GM23248 (cell line): ENCODE measurements at places on chromosomes 7 and 10.

DNA sequence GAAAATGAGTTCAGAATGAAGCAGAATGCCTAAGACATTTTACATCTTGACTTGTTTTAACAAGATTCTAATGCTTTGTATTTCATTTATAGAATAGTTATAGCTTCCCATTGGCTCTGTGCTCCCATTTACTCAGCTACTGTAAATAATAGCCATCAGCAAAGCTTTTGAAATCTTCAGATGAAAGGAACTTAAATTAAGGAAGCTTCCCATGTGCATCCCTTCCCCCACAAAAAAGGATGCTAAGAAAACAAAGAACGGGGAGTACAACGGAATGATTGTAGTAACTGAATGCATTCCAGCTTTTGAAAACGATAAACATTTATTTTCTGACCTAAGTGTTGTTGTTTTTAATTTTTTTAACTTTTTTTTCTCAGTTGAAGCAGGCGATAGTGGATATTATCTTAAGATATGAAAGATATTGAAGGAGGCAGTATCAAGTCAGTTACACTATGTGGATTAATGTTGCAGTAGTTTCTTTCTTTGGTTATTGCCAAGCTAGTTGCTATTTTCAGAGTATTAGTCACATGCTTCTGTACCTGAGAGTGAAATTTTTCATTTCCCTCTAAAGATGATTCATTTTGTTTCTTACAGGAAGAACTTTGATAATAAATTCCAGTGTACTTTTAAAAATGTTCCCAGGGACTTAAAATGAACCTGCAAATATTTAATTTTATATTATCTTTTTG lies 129.2 kb downstream of the KCND2 start:
- peak; percentile 3 for DNase-seq

- DNase-seq, result peak; percentile 78
These were observed at the start of gene GJC3 for GRCh38 chr7:99928994-99929729. GJC3 (minus strand) TSS chr7:99929620; CDS start chr7:99929620, 0 bp downstream.

- DNase-seq, result peak; percentile 50
These were observed 945 bp downstream of the ADD3 start for GRCh38 chr10:110008518-110009339.

DNA sequence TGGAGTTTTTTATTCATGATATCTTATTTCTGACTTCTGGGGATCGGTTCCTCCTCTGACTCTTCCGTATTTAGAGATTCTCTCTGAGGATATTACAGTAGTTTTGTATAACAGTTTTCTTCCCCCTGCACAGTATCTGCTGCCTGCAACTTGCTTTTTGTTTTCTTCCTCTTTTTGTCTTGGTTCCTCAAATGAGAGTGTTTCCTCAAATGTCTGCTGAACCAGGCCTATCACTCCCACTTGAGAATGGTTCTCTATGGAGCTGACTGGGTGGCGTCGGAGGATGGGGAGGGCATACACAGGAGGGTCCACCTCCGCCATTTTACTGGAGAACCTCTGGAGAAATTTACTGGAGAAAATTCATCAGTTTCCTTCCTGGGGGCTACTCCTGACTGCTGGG lies 27.7 kb downstream of the ARHGAP22 start:
- DNase-seq, result no peak

DNA sequence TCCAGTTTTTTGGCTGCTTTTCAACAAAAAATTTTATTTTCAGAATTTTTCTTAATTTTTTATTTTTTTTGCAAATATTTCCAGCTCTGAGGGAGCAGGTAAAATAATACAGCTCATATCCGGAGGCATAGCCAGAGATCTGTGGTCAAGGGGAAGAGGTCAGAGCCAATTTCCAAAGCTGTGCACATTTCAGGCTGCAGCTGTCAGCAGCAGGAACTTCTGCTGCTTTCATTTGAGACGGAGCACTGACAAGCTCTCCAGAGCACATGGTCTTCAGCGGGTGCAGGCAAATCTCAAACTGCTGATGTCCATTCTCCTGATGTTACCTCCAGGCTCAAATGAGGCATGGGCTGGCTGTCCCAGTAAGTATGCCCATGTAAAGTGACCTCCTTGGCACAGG lies 31.1 kb downstream of the SLC26A4 start:
- DNase-seq, result peak; percentile 7

DNA sequence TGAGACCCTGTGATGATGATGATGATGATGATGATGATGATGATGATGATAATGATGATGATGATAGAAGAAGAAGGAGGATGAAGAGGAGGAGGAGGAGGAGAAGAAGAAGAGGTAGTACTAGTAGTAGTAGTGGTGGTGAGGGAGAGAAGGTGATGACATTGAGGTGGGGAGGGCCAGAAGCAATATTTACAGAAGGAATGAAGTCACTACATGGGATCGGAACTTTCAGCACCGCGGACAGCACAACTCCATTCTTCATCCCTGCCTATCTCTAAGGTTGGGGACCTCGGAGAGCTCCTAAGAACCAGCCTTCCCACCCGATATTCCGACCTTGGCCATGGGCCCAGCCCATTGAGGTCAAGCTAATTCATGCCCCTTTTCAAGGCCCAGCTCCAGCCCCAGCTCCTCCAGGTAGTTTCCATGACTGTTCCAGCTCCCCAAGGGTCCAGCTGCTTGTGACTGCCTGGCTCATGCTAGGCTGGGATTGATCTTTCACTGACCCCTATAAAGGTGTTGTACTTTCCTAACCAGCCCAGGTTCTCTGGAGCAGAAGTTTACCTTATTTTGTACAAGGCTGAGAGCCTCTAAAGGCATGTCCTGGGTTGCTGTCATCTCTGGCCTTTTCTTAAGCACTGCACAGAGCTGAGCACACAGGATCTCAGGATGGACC lies 10.3 kb downstream of the CRHR2 start:
- peak; percentile 81 for DNase-seq

DNA sequence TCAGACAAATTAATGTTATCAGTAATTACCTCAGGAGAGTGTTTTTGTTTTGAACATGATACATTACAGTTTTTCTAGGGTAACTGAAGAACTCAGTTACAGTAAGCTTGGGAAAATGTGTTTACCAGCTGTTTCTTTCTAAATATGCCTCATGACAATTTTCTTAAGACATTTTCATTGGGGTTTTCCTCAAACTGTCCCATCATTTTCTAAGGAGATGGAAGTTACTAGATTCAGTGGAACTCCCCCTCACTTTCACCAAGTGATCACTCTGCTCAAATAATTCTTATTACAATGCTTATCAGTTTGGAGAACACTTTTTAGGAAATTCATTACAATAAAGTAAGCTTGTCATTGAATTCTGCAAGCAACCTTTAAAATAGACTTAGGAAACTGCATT lies 6.4 kb upstream of the SPAG6 start:
- no peak for DNase-seq

DNA sequence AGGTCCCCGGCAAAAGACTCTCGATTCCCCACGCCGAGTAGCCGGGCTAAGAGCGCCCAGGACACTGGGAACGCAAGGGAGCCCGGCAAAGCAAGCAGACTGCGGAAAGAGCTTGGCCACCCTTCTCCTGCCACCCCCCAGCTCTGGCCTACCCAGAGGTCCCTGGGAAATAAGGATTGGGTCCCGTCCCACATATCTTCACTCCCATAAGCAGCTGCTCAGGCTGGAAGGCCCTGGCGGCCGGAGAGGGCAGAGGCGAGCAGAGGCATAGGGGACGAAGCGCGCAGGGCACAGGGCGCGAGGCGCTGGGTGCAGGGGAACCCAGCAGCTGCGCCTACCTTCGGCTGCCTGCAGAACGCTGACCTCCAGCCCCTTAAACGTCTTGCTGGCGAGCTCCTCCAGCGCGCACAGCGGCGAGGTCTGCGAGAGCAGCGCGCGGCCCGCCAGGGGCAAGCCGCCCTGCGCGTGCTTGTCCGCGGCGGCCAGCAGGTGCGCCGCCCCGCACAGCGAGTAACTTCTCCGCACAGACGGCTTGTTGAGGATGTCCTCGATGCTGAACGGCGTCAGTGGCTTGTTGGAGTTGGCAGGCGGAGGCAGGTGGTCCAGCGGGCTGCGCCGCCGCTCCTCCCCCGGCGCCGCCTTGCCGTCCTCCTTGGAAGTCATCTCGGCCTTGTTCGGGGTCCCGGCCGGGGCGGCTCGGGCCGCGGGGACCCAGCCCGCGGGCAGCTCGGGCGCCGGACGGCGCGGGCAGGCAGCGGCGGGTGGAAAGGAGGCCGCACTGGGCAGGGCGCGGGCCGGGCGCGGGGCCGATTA lies 904 bp downstream of the LBX1 start:
- peak; percentile 30 for DNase-seq

- no peak for DNase-seq
These were observed 37.5 kb downstream of the SPOCK2 start for GRCh38 chr10:72050873-72051272.

DNA sequence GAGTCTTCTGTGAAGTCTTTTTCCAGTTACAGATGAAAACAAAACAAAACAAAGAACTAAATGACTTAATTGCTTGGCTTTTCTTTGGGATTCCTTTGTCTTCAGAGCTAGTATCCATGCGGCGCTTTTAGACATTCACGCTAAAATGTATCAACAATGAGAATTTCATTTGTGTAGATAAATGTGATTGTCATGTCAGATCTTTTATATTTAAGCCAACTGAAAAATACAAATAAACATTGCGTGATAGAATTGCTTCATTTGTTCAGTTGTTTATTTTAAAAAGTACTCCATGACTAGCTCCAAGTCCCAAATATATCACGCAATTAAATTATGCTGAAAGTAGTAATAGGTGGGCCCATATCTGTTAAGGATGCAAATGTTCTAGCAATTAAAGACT lies 7.9 kb upstream of the ADRB1 start:
- DNase-seq, result no peak

GRCh38 chr10:47230957-47231356 lies 69.0 kb upstream of the GDF10 start:
- DNase-seq, result no peak

DNA sequence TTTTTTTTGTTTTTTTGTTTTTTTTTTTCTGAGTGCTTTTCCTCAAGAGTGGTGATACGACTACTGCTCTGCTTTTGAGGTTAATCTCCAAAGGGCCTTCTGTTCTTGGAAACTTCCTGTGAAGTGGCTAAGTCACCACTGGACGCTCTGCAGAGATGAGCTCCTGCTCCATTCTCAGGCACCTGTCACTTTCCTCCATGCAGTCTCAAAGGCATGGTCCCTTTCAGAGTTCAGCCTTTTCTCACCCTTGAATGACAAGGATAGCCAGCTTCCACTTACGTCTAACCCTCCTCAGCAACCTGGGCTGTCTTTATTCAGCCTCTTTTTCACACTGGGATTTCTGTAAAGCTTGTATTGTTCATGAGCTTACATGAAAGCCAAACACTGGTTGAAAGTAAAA lies 65.8 kb downstream of the BMPER start:
- DNase-seq, result no peak

- peak; percentile 59 for DNase-seq
These were observed 165.7 kb downstream of the NPSR1 start for GRCh38 chr7:34823650-34824258.

GRCh38 chr7:73718905-73719805 lies at the start of gene STX1A:
STX1A (minus strand) TSS chr7:73719669; CDS start chr7:73719631, 38 bp downstream.
- peak; percentile 93 for DNase-seq

DNA sequence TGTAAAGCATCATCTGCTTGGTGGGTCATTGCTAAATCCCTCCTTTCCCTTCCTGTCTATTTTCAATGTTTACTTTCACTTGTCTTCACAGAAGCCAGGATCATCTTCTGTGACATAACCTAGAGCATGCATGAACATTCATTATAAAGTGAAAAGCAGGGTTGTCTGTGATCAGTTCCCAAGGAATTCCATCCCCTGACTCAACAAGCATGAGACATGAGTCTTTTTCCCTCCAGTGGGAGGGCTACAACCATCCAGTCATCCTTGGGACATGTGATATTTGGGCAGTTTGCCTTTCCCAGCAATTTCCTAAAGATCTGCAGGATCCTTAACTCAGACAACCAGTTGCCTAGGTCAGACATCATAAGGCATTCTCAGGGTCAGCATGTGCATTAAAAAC lies 166.3 kb upstream of the TMEM196 start:
- peak; percentile 95 for DNase-seq

GRCh38 chr7:76327610-76328009 lies 25.1 kb downstream of the HSPB1 start:
- DNase-seq, result no peak

DNA sequence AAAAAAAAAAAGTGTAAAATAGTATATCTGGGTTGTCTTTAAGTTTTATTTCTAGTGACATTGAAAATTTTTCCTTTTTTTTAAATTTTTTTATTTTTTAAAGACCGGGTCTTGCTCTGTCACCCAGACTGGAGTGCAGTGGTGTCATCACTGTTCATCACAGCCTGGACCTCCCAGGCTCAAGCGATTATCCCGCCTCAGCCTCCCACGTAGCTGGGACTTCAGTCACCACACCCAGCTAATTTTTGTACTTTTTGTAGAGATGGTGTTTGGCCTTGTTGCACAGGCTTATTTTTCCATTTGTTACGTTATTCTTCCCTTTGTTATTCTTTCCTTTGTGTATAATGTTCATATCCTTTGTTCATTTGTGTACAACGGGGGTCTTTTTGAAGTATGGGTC lies 30.1 kb downstream of the TSPAN14 start:
- DNase-seq, result peak; percentile 35
